ENCODE measurements at places on chromosomes 3 and 15.

GRCh38 chr3:126212250-126212619 is 31.8 kb upstream of the ALDH1L1 start:
- no peak for DNase-seq

- DNase-seq: no peak
Measured at GRCh38 chr3:9110316-9110715, 139.1 kb downstream of the SRGAP3 start.

DNA sequence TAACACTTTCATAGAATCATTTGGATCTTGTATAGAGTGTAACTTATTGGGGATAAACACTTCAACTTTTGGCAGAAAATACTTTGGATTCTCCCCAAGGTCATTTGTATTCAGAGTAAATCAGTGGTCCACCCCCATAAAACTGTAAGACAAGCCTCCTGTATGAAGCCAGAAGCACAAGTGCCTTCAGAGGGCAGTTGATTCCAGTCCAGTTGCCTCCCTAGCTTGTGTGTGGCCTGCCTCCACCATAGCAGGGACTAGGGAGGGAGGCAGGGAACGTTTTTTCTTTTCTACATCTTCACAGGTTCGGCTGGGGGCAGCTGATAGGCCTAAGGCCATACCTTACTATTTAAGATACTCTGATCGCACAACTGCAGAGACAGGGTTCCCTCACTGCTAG is 11.6 kb downstream of the GORASP1 start:
- DNase-seq: no peak

- no peak for DNase-seq
Measured at GRCh38 chr3:129558772-129559564, 16.0 kb downstream of the H1-8 start.

GRCh38 chr15:98941595-98942255 is 65.9 kb downstream of the PGPEP1L start:
- no peak for DNase-seq

- no peak for DNase-seq
Measured at GRCh38 chr15:26115229-26115943, 252.3 kb upstream of the ATP10A start.

DNA sequence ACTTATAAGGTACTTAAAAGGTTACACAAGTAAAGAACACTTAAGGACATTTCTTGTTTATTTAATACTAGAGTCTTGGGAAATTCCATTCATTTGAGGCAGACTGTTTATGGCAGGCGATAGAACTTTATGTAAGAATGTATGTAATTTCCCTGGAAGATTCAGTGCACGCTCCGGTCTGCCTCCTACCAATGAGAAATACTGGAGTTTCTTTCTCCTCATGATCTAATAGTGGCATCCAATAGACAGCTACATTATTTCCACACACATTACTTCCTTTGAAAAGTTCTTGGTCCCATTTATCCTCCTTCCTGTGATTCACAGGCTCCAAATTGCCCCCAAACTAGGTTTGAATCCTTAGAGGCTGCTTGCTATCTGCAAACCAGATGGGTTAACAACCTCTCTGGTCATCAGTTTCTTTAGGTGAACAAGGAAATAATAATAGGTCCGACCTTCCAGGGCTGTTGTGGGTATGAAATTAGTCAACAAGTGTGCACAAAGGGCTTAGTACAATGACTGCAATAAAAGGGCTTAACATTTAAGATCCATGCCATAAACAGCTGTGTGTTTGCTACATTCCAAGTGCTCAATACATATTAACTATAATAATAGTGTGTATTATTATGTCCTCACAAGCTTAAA is 30.7 kb downstream of the EIF4E3 start:
- DNase-seq: peak; percentile 54

DNA sequence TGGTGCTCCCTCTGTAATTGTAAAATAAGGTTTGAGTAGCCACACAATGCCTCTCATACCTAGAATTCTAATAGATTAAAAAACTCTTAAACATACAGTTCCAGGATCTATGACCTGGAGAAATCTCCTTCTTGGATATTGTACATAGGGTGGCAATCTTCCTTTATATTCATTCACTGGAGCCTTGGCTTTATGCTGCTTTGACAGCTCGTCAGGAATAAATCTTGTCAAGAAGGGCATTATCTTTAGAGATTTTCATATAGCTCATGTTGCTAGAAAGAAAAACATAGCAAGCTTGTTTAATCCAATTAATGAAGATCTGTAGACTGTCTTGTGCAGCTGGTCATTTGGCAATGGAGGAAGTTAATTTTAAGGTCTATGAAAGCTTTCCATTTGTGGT is 131.1 kb downstream of the PYDC2 start:
- DNase-seq: no peak

DNA sequence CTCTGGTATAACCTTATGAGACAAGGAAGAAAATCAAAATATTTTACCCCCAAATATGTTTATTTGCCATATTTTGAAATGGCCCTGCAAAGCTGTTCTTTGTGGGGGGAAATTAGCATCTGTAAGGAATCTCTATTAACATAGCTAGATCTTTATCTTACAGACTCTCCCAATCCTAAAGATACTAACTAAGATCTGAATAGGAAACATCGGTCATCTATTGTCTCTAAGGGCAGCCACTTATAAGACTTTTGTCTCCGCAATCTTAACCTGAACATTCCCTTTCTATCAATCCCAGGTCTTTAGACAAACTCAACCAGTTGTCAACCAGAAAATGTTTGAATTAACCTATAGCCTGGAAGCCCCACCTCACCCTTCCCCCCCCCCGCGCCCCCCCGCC is 21.2 kb downstream of the UMPS start:
- no peak for DNase-seq

DNA sequence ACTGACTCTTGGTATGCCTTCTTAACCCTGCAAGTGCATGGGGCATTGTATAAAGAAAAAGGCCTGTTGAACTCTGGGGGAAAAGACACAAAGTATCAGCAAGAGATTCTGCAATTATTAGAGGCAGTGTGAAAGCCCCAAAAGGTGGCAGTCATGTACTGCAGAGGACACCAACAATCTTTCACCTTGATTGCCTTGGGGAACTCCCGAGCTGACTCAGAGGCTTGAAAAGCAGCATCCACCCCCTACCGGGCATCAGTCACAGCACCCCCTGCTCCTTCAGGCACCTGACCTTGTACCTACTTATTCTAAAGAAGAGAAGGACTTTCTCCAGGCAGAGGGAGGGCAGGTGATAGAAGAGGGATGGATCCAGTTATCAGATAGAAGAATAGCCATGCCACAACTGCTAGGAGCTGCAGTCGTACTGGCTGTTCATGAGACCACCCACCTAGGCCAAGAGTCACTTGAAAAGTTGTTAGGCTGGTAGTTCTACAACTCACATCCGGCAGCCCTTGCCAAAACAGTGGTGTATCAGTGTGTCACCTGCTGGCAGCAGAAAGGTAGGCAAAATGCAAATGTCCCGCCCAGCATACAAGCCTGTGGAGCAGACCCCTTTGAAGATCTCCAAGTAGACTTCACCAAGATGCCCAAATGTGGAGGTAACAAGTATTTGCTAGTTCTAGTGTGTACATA is 241.6 kb upstream of the CNTN6 start:
- no peak for DNase-seq

DNA sequence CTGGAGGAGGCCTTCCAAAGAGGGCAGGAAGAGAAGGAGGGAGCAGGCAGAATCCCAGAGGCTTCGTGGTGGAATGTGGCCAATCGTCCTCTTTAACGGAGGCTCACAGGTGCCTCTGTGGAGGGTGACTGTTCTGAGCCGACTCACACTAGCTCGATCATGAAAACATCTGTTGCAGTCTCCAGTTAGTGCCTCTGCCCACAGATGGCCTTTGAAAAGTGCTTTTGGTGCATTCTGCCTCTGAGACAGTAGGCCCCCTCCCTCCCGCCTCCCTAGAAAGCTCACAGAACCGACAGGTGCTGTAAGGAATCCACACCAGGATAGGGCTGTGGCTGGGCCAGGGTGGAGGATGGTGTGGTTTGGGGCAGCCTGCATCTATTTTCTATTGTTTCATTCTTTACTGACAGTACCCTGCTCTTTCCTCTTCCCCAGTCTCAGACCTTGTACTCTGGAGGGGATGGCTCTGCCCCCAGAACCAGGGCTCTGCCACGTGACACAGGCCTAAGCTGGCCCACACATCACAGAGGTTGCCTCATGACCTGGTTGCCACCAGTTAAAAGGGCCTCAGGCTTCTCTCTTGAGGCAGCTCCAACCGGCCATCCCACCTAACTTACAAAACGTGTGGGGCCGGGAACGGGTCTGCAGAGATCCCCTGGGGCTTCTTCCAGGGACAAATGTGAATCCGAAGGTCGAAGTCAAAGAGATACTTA is 27.2 kb upstream of the PIGZ start:
- DNase-seq: no peak

GRCh38 chr15:28936081-28936480 is 50.3 kb downstream of the APBA2 start:
- no peak for DNase-seq

Data from brain microvascular endothelial cell (primary cell).